ENCODE measurements at places on chromosomes 7 and 10.
A peak's percentile ranks its signal among the peaks of the same experiment; 100 is the strongest.

DNA sequence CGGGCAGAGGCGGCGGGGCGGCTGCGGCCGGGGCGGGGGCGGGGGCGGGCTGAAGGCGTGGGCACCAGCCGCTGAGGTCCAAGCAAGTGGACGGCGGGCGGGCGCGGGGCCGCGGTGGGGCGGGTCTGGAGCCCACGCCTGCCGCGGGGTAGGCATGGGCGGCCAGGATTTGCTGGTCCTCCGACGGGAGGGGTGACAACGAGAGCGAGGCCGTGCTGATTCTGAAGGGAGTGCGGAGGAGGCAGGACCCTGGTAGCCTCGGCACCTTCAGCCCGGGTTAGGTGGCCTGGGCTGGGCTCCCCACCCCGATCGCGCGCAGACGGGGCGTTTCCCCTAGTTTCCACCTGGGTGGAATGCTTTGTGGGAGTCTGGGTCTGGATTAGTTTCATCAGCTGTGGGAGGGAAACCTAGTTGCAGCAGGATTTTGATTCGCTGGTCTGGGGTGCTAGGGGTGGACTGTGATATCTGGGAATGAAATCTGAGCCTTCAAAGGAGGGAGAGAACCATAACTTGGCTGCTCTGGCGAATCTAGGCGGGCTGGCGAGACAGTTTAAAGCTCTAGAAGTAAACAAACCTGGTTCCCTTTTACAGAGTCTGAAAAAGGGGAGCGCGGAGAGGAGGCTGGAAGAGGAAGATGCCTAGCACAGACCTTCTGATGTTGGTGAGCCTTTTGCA, 609 bp downstream of the SGPL1 start:
- peak overlapping the region; percentile 90 for H3K27ac ChIP-seq
- DNase-seq = peak; percentile 24
- H3K36me3 ChIP-seq = peaks cover 24% of the 10 kb centered on the region
- H3K4me3 ChIP-seq = peak overlapping the region; percentile 88
- no peaks in the 10 kb centered on the region for H3K27me3 ChIP-seq

GRCh38 chr7:155348806-155349205, 51.1 kb downstream of the INSIG1 start:
- H3K27ac ChIP-seq = no peak overlapping the region
- peaks cover 2% of the 10 kb centered on the region for H3K4me1 ChIP-seq
- H3K27me3 ChIP-seq = peaks cover 21% of the 10 kb centered on the region
- no peak for DNase-seq

DNA sequence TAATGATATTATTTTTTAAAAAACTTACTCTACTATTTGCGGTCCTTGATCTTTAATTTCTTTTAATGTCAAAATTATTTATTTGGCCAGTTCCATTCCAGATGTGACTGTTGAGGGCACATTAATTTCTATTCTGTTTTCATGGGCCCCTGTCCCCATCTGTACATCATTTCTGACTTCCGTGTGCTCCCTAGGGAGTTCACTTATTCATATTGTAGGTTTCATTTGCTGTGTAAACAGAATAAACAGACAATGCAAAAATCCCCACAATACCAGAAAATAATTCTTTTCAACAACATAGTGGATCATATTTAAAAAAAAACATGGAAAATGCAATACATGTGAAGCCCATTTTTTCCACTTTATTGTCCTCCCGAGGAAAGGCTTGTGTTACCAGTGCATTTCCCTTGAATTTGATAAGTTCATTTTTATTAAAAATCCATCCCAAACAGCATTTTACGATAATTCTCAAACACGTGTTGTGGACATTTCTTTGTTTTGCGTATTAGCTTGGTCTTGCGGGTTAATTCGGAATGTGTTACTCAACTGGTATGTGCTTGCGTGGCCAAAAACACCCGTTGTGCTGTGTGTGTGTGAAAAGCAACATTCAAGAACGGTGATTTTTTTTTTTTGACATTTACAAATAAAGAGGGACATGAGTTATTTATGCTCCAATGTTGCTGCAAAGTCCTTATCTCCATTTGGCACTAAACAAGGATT, 138.4 kb downstream of the MGMT start:
- H3K4me1 ChIP-seq = no peaks in the 10 kb centered on the region
- no peak overlapping the region for H3K4me3 ChIP-seq
- no peak for DNase-seq
- H3K27ac ChIP-seq = no peak overlapping the region

DNA sequence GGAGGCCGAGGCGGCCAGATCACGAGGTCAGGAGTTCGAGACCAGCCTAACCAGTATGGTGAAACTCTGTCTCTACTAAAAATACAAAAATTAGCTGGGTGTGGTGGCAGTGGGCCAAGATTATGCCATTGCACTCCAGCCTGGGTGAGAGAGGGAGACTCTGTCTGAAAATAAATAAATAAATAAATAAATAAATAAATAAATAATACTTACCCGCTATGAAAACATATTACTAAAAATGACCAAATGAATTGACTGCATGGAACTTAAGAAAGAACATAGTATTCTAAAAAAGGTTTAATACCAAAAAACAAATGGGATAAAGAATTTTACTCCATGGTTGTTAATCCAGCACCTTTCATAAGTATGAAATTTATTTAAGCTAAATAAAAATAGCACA, 305.0 kb downstream of the GATA3 start:
- H3K27me3 ChIP-seq = peaks cover 5% of the 10 kb centered on the region
- no peak overlapping the region for H3K27ac ChIP-seq
- H3K36me3 ChIP-seq = no peaks in the 10 kb centered on the region

DNA sequence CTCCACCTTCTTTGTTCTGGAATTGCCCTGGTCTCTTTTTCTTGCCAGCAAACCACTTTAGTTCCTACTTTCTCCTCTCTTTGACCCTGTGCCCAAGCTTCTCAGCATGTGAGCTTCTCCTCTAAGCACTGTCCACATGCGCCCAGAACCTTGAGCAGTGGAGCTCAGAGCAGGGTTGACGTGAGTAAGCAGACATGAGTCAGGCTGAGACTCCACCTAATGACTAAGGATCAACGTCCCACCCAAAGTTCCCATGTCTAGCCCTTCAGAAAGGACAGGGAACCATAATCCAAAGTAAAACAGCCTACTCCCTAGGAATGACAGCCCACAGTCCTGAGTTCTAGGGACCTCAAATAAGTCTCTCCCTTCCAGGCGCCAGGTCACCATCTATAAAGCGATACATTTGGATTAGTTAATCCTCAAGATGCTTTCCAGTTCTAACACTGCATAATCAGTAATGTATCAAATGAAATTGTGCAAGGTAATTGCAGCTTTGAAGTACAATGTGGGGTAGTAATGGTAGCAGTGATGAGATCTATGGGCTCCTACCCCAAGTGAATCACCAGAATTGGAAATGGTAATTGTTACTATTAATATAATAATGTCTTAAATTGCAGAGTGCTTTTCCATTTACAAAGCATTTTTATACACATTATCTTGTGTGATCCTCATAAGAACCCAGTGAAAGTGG, 44.5 kb downstream of the KCNMA1 start:
- no peaks in the 10 kb centered on the region for H3K36me3 ChIP-seq
- DNase-seq = no peak
- H3K27ac ChIP-seq = no peak overlapping the region
- H3K4me1 ChIP-seq = no peaks in the 10 kb centered on the region

GRCh38 chr7:47482013-47482875, 99.7 kb downstream of the TNS3 start:
- H3K4me1 ChIP-seq = peaks cover 37% of the 10 kb centered on the region
- H3K27me3 ChIP-seq = no peaks in the 10 kb centered on the region
- DNase-seq = no peak
- no peaks in the 10 kb centered on the region for H3K36me3 ChIP-seq
- no peak overlapping the region for H3K27ac ChIP-seq
- no peak overlapping the region for H3K4me3 ChIP-seq

DNA sequence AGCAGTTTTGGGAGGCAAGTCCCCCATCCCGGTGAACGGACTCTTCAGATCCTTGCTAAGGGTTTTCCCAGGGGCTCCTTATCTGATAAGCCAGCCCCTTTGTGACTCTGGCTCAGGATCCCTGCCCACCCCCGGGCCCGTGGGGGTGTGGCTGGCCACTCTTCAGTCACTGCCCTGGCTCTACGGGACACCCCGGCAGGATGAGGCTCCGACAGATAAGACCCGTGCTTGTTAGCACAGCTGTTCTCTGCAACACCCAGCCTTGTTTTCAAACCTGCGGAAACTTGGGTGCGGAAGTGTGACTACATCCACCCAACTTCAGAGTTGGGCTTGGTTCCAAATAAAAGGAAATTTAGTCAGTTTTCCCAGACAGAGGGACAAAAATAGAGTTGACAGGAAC, 66.7 kb upstream of the PODXL start:
- H3K27ac ChIP-seq = no peak overlapping the region
- peaks cover 4% of the 10 kb centered on the region for H3K27me3 ChIP-seq
- no peaks in the 10 kb centered on the region for H3K36me3 ChIP-seq

Measured in naive thymus-derived CD8-positive, alpha-beta T cell (primary cell).